ENCODE measurements at places on chromosomes 12 and 14.

- no peak for DNase-seq
Observed at GRCh38 chr14:20501346-20501745, 4.0 kb upstream of the RNASE10 start.

DNA sequence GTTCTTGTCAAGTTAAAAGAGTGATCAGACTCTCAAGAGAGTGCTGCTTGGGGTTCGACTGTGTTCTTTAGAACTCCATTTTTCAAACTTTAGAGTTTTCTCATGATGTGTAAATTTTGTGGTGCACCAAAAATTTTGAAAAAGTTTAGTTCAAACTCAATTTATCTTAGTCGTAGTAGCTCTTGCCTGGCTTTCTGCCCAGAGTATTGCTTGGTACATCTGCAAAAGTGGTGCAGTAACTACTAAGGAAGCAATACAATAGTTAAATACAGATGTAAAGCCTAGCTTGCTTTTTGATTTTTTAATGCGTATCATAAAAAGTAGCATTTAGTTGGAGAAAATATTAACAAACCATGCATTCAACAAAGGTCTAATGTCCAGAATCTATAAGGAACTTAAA lies 9.5 kb upstream of the CCDC91 start:
- DNase-seq: no peak

DNA sequence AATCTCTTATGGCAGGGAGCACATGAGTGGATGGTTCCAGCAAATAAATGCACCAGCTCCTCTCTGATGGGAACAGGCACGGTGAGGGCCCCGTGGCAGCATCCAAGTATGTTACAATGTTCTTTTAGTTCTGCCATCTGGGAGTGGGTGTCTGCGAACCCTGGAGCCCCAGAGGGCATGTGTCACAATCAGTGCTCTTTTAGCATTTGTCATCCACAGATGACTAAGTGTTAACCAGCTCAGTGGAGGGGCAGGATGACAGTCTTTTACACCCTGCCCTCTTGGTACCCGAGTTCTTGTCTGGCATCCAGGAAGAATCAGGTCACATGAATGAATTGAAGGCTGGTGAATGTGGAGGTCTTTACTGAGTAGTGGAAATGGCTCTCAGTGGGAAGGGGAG lies 560.4 kb upstream of the FLRT2 start:
- no peak for DNase-seq

DNA sequence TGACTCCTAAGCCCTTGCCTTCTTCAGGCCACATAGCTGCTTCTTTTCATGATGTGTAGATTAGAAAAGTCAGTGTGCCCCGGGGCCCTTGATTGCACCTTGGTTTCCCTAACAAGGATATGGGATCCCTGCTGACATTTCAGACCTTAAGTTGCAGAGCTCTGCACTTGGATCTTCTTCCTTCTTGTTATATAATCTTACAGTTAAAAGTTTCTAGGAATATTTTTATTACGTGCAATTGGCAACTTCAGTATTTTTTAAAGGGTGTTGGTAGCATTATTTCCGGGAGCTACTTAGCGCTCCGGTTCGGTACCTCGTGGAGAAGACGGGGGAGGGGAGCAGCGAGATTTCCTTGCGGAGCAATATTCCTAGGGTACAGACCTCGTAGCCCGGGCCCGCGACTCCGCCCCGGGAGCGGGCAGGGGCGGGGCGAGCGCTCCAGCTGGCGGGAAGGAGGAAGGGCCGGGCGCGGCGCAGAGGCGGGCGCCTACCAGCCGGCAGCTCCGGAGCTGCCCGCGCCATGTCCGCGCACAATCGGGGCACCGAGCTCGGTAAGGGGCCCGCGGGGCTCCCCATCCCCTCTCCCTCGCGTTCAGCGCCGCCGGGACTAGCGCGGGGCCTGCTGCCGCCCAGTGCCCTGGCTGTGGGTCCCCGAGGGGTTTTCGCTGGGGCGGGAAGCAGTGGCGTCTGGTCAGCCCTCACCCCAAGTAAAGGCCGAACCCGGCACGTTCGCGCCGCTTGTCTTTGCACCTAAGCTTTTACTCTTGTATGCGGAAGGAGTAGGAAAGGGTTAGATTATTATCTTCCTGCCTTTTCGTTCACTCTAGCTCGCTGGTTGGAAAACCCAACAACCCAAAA lies at the start of gene DERA:
Gene DERA (plus strand): TSS at position 469 of the 858 bp plus-strand sequence. CDS start 52 bp downstream, at position 521.
- peak; percentile 89 for DNase-seq

- DNase-seq: no peak
Observed at GRCh38 chr12:109489016-109489954, 11.9 kb downstream of the UBE3B start.

- DNase-seq: no peak
Observed at GRCh38 chr12:21852251-21852650, 77.7 kb upstream of the KCNJ8 start.

- DNase-seq: no peak
Observed at GRCh38 chr12:3529281-3529680, 38.3 kb downstream of the PRMT8 start.

DNA sequence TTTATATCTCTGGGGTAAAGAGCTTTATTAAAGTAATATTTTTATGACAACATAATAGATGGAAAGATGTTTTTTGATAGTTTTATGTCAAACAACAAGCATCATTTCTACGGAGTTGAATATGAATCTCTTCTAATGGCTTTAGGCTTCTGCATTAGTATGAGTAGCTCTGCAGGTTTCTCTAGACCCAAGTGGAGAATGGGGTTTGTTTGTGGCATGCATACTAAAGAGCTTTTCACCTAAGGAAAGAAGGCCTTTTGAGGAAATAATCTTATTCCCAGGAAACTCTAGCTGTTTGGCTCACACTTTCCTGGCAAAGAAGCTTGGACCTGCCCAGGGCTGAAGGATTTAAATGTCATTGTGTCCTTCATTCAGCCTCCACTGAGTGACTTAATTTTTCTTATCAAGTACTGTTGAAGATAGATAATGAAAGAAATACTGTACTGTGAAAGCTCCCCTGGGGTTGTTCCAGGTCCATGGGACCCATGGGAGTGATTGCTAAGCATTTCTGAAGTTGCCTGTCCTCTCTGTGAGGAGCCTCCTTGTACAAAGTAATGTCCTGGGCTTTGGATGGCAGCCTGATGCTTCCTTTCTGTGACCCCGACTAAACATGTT lies 469.3 kb downstream of the LRIG3 start:
- DNase-seq: no peak

- DNase-seq: no peak
Observed at GRCh38 chr12:112965643-112966042, 12.7 kb upstream of the OAS2 start.

DNA sequence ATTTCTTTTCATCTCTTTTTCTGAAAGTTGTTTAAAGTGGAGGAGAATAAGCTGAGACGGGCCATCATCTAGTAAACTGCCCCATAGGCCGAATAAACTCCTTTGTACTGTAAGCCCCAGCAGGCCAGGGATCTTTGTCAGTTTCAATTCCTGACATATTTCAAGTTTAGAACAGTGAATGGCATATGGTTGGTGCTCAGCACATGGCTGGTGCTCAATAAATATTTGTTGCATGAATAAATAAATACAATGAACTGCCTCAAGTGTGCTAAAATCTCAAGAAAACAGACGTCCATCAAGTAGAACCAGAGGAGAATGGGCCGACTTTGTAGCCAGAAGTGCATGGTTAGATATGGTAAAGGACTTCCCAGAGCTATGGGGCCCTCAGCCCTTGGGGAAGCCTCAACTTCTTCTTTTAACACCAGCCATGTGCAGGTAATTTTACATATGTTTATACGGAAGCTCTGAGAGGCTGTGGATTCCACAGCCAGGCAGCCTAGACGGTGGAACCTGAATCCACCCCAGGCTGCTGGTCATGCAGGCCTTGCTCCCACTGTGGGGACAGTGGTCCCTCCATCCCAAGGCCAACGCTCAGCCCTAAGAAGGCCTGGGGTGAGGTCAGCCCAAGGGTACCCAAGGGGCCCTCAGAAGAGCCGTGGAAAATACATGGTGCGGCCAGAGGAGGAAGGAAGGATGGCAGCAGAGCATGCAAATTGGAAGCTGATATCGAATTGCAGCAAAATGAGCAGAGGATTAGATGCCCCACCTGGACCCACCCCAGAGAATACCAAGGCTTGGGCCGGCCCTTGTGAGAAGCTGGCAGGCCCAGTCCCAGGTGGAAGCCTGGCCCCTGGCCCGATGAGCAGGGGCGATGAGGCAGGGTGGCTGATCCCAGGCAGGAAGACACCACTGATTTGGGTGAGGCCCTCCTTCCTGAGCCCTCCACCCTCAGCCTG lies 8.7 kb upstream of the AQP2 start:
- DNase-seq: no peak

- no peak for DNase-seq
Observed at GRCh38 chr14:71001742-71002141, 94.5 kb downstream of the PCNX1 start.

DNA sequence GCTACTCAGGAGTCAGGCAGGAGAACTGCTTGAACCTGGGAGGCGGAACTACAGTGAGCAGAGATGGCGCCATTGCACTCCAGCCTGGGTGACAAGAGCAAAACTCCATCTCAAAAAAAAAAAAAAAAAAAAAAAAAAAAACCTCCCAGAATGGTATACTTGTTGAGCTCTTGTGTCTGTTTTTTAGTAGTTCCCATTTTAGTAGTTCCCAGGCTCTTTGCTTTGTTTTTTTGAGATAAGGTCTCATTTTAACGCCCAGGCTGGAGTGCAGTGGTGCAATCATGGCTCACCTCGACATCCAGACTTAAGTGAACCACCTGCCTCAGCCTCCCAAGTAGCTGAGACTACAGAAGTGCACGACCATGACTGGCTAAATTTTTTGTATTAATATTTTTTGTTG lies 13.4 kb downstream of the ATXN2 start:
- DNase-seq: no peak

GRCh38 chr14:54312166-54312801 lies 84.5 kb upstream of the CDKN3 start:
- peak; percentile 52 for DNase-seq

DNA sequence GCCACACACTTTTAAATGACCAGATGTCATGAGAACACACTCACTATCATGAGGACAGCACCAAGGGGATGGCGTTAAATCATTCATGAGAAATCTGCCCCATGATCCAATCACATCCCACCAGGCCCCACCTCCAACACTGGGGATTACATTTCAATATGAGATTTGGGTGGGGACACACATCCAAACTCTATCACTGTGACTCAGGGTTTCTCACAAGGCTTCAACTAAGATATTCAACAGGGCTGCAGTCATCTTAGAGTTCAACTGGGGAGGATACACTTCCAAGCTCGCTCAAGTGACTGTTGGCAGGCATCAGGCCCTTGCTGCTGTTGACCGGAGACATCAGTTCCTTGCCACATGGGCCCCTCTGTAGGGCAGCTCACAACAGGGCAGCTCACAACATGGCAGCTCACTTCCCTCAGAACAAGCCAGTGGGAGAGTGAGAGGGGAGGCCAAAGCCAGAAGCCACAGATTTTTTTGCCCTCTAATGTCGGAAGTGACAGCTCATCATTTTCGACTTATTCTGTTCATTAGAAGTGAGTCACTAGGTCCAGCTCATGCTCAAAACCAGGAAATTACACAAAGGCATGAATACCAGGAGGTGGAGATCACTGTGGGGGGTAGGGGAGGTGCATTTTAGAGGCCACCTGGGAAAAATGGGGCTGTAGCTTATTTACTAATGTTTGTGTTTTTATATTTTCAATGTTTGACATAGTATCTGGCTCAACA lies 50.8 kb upstream of the PTHLH start:
- no peak for DNase-seq

DNA sequence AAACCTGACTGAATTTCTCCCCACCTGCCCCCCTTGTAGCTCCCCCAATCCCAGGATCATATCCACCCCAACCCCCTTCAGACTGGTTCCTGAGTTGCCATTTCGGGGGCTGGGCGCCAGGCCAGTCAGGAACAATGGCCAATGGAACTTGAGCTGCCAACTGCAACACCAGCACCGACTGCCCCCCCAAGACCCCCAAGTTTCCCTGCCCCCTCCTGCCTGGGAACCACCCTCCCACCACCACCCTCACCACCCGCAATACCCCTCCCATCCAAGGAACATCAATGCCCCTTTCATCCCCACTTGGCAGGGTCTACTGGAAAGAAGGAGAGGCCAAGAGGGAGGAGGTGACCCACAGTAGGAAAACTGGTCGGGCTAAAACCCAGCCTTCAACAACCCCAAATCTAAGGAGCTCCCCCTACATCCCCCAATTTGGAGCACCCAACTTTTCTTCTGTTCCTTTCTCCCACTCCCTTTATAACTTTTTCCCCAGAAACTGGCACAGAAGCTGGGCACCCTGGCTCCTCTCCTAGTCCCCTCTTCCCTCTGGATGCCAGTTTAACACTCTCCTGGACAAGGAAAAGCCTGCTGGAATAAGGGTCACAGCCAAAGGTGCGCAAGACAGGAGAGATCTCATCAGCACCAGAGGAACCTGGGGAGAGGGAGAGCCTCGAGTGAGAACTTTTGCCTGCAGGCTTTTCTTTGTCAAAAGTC lies 1.6 kb upstream of the NDRG2 start:
- DNase-seq: no peak

GRCh38 chr14:68687746-68688145 lies 105.1 kb downstream of the ZFP36L1 start:
- DNase-seq: no peak

- no peak for DNase-seq
Observed at GRCh38 chr12:62264706-62265105, 4.5 kb downstream of the USP15 start.
